ENCODE measurements at places on chromosomes 3 and 15.
A peak's percentile ranks its signal among the peaks of the same experiment; 100 is the strongest.

DNA sequence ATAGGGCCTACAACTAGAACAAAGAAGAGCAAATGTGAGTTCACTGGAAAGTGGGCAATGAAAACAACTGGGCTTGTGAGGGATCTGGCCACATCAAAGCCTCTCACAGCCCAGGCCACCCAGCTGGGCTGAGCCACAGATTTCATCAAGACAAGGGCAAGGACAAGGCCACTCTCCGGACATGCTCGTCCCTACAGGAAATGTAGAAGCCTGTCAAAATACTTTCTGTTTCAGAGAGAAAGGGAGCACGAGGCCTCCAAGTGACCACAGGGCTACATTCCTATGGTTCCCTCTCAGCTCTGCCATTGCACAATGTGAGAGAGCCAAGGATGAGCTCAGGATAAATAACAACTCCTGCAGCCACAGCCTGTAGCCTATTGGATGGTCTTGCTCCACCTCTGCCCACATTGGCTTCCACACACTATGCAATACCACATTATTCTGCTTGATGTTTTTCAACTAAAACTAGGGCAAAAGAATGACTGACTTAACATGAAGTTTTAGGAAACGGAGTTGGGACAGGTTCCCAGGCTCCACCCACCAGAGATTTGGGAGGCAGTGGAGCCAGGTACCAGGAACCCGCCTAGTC is 12.1 kb downstream of the TBC1D2B start:
- DNase-seq: no peak

GRCh38 chr15:81886591-81886990 is 159.2 kb downstream of the MEX3B start:
- no peak for DNase-seq

GRCh38 chr15:60699845-60700244 is 220.9 kb upstream of the ICE2 start:
- no peak for DNase-seq

DNA sequence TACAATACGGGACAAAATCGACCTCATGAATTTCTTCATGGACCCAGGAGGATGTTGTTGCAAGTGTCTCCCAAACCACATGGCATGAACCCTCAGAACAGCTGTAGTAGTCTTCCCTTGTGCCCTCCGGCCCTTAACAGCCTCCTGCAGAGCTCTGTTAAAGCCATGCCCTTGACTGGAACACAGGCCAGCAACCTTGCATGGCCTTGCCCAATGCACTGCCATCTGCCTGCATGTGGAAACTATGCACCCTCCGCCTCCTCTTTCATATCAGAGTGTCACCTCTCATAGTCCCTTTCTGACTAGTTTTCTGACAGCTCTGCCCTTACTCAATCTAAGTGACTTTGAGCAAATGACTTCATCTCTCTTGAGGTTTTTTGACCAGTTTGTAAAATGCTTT is 39.4 kb upstream of the TRIM71 start:
- DNase-seq: peak; percentile 38

DNA sequence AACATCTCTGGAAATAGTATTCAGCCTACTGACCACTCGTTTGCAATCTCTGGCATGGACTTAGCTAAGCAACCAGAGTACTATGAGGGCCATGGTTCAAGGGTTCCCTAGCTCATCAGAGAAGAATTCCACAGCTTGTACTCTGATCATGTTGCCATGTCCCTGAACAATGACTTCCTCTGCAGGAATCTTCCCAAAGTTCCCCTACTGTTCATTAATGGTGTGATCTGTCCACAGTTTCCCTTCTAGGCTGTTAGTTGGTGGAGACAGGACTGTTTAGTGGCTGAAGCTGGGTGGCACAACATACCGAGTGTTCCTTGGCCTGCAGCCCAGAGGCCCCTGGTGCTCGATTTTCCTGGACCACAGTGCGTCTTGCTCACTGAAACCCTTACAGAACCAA is 44.4 kb upstream of the GALNT15 start:
- DNase-seq: no peak

GRCh38 chr3:98500019-98500418 is 2.5 kb downstream of the OR5K2 start:
- DNase-seq: no peak

- no peak for DNase-seq
These were observed 55.5 kb downstream of the RGMA start for GRCh38 chr15:93033434-93034045.

- no peak for DNase-seq
These were observed 142.2 kb upstream of the CNTN3 start for GRCh38 chr3:74756674-74757073.

- DNase-seq: no peak
These were observed 155.3 kb upstream of the SLCO3A1 start for GRCh38 chr15:91698241-91698640.

- no peak for DNase-seq
These were observed 60.0 kb upstream of the HES1 start for GRCh38 chr3:194075802-194076460.

DNA sequence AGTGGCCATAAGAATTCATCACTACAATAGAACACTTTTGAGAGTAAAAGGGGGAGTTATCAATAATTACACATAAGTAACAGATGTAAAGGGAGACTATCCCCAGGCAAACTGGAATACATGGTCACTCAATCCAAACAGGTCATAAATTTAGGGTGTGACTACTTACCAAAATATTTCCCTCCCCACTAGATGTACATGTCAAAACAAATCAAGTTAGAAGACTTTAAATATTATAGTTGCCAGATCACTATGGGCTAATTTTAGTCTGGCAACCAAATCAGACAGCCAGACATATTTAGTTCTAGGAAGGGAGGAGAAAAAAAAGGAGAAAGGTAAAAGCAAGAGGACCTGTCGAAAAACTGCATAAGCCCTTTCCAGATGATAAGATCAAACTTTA is 23.1 kb downstream of the SLC24A5 start:
- no peak for DNase-seq

- no peak for DNase-seq
These were observed 61.1 kb upstream of the GPD1L start for GRCh38 chr3:32045091-32045915.
